Stimulated activated CD4-positive, alpha-beta T cell treated with anti-CD3 and anti-CD28 coated beads, Interleukin-1b, Interleukin-23, amount 100 ng/mL, for 4 hours (primary cell): ENCODE measurements at places on chromosomes 7 and 10.

GRCh38 chr10:79349072-79349491 is 1.8 kb downstream of the PPIF start:
- no peak for DNase-seq

- no peak for DNase-seq
Measured at GRCh38 chr10:122191936-122192541, 79.1 kb upstream of the BTBD16 start.

GRCh38 chr10:5911670-5912069 is 21.6 kb downstream of the FBH1 start:
- no peak for DNase-seq

DNA sequence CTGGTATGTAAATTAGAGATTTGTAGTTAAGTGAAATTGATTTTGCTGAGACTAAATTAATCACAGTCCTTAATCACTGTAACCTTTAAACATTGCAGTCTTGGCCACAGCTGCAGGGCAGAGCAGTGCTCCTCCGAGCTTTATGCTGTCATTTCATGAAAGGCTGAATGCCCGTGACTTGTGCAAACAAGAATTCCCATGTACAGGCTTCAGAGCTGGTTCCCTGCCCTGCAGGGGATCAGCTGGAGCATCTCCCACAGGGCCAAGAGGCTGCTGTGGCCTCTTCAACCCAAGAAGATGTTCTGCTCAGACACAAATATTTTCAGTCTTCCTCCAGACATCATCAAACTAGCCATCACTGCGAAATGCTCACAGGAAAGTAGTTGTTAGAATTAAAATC is 419.1 kb downstream of the AUTS2 start:
- no peak for DNase-seq

- DNase-seq: no peak
Measured at GRCh38 chr7:135575296-135575695, 17.6 kb downstream of the NUP205 start.

DNA sequence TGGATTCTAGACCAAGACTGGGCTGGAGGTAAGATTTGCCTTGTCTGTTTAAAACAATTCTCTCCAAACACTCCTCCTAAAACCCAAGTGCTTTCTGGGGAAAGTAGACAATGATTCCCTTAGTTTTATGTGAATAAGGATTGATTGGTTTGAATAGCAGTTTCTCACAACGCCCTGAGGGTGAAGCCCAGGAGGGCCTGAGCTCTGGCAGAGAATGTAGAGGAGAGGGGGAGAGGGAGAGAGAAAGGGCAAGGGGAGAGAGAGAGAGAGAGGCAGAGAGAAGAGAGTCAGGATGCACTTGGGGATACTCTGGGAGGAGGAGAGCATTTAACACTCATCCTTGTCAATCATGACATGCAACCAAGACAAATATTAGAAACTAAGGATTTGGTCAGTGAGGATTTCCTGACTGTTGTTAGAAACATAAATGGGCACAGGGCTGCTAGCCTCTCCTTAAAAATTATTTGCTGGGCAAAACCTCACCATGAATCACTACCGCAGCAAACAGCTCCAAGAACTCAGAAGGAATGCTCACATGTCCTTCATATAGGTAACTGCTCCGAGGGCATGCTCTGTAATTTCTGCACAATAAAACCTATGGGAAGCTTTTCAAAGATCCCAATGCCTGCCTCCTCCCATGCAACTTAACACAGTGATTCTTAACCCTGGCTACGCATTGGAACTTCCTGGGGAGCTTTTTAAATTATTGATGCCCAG is 55.2 kb upstream of the RAPGEF5 start:
- DNase-seq: no peak

DNA sequence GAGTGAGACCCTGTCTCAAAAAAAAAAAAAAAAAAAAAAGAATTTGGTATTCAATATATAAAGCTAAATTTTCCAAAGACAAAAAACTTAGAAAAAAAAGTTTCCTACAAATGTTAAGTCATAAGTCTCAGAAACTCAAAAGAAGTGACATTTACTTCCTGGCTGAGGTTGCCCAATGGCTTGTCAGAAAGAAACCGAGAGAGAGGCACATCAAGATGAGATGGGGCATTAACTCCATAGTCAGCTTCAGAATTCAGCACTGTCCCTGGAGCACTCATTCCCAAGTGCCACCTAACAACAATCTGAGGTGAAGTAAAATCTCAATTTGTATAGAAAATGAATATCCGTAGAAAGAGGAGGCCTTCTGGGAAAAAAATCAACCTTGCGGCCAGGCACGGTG is 6.8 kb upstream of the SPOCK2 start:
- DNase-seq: no peak

- no peak for DNase-seq
Measured at GRCh38 chr7:74387606-74388005, 66.1 kb upstream of the GTF2IRD1 start.

- no peak for DNase-seq
Measured at GRCh38 chr7:27442455-27442854, 199.9 kb downstream of the EVX1 start.

- DNase-seq: no peak
Measured at GRCh38 chr10:100377830-100378229, 30.8 kb downstream of the SCD start.

DNA sequence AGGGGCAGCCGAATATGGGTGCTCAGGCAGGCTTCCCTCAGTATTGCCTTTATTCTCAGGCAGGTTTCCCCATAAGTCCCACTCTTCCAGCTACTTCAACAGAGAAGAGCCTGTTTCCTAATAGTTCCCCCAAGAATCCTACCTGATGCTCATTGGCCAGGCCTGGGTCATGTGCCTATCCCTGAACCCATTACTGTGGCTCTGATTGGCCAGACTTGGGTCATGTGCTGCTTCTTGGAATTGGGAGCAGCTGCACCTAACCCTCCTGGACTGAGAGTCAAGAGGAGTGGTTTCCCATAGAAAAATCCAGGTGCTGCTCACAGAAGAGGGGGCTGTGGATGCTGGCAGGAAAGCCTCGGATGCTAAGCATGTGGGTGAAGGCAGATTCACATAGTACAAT is 21.7 kb downstream of the OPALIN start:
- DNase-seq: no peak

GRCh38 chr10:81820418-81820817 is 54.6 kb upstream of the NRG3 start:
- no peak for DNase-seq

GRCh38 chr10:70323697-70324338 is 40.0 kb upstream of the NPFFR1 start:
- DNase-seq: no peak

DNA sequence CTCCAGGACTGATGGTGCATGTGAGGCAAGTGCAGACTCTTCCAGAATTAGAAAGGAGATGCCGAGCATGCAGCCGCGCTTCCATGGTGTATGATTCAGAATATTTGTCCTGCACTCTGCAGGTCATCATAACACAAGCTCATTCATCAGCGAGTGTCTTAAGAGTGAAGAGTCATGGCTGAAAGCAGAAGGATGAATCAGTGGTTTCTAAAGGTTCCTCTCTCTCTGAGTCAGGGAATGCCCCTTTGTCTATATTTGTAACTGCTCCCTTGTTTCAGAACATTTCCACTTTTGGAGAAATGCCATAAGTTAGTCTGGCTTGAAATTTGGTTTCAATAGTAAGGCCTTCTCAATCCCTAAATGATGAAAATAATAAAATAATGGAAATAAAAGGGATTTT is 52.3 kb downstream of the HECW1 start:
- DNase-seq: no peak

- no peak for DNase-seq
Measured at GRCh38 chr10:51246156-51246555, 171.9 kb downstream of the PRKG1 start.

- no peak for DNase-seq
Measured at GRCh38 chr10:80609331-80609730, 71.6 kb downstream of the SH2D4B start.

- no peak for DNase-seq
Measured at GRCh38 chr7:159207393-159207792, 62.7 kb upstream of the VIPR2 start.

DNA sequence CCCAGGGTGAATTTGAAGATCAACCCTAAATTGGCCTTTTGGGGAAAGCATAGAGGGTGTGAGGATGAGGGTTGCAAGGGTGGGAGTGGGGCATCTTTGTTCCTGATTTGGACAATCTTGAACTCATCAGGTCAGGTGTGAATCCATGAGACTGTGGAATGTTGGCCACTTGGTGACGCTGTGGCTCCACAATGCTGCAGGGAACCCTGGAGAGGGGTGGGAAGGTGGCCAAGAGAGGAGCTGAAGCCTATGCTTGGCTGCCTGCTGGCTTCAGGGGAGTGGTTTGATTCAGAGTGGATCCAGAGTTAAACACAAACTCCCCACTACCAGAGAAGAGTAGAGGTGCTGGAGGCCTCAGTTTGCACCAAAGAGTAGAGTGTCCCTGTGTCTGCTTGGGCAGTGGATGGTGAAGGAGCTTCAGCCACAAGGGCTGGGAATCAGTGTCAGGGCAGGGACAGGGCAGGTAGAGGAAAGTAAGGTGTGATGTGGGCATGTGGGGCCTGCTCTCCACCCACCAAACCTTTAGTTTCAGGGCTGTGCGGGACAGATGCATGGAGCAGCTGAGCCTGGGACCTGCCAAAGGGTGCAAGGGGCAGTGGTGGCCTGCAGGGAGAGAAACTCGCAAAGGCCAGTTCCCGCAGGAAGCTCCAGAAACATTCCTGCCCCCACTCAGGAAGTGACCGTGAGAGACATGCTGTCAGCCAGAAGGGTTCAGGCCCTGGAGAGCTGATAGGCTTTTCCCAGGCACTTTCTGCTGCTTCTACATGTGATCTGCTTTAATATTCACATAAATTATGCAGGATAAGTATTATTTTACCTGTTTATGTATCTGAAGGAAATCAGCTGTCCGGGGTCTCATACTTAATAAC is 81.0 kb upstream of the PRSS58 start:
- no peak for DNase-seq
